ENCODE measurements at places on chromosomes 3 and 15. TPM values are rescaled to one million over a fixed set of nuclear protein-coding genes. Genes with fewer than 3 reads are reported as not detected.

Gene CCDC13
- total RNA-seq, result 1.2 TPM

Gene EFHB
- total RNA-seq, result not detected

Gene LSMEM2
- total RNA-seq, result not detected

Gene TRPM7
- 56.2 TPM for total RNA-seq

Gene CD276
- total RNA-seq, result 26.9 TPM

Gene SYNPR
- total RNA-seq, result not detected

Gene ACOX2
- 12.8 TPM for total RNA-seq

Gene ATP13A5
- total RNA-seq, result not detected

Gene PPIP5K1
- total RNA-seq, result 120 TPM

Gene TM4SF18
- total RNA-seq, result 3.7 TPM

Gene ARPP21
- total RNA-seq, result 2.1 TPM

Gene GOLGA8Q
- 2.3 TPM for total RNA-seq

Gene DPH3
- total RNA-seq, result 16.6 TPM

- no peak for DNase-seq
Measured at GRCh38 chr3:127750226-127751031, 71.9 kb downstream of the MGLL start.

- DNase-seq, result peak; percentile 94
Measured at GRCh38 chr15:40069178-40070165, 30.5 kb upstream of the SRP14 start.

DNA sequence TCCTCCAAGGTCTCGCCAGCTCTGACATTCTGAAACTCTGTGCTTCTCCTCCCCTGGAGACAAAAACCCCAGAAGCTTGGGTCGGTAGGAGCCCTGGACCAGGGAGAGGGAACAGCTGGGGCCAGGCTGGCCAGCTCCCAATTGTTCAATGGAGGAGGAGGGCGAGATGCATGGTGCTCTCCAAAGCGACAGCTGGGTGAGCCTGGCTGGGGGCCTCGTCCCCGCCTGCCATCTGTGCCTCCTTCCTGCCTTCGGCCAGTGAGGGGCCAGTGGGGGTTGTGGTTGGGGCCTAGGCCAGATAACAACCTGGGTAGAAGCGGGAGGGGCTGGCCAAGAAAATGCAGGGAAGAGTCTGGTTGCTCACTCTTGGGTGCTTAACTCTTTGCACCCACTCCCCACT is 79.4 kb downstream of the CORO2B start:
- no peak for DNase-seq

DNA sequence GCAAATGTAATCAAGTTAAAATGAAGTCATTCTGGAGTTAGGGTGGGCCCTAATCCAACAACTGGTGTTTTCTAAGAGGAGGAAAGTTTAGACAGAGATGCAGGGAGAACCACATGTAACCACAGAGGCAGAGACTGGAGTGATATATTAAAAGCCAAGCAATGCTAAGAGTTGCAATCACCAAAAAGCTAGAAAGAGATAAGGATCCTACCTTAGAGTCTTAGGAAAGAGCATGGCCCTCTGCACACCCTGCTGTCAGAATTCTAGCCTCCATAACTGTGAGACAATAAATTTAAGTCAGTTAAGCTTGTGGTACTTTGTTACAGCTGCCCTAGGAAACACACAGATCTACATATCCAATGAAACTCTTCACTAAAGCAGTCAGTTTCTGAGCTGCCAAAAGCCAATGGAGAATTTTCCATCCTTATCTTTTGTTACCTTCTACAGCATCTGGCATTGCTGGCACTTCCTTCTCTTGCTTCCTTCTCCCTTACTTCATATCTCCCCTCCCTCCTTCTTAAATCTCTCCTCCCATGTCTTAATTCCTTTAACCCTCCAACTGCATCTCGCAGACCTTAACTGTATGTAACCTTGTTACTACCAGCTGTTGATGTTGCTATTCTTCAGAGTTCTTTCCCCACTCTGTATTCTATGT is 11.2 kb downstream of the DCBLD2 start:
- no peak for DNase-seq

DNA sequence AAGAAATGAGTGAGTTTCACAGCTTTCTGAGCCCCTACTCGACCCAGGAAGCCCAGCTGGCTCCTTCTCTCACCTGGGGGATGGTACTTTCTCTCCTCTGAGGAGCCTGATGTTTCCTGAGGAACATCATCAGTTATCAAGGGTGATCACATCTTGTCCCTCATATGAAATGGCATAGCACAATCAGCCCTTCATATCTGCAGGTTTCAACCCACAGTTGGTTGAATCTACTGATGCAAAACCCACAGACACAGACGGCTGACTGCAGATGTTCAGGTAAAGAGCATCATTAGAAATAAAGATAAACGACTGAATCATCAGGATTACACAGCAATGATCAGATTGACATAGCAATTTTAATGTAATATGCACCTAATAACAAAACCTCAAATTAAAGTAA is 93.6 kb upstream of the OSTN start:
- DNase-seq, result no peak

DNA sequence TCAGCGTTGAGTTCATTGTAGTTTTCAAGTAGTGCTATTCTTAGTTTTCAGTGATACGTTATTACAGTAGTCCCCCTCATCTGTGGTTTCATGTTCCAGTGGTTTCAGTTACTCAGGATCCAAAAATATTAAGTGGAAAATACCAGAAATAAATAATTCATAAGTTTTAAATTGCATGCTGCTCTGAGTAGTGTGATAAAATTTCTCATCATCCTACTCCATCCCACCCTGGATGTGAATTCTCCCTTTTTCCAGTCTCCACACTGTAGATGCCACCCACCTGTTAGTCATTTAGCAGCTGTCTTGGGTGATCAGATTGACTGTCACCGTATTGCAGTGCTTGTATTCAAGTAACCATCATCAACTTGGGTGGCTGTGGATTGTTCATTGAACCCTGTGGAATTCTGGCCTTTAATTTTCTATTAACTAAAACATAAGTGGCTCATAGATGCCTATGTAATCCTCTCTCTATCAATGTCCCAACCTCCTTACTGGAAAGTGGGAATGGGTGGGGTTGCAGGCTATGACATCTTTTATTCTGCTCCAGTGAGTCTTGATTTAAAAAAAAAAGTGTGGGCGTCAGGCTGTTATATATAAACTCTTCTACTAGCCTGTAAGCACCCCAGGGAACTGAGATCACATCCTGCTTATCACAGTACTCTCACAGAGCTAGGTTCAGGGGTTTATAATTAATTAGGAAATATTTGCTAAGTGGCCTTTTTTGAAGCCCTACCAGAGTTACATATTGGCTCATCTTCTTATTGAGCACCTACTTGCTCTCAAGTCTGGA is 97.5 kb downstream of the CFAP20DC start:
- DNase-seq, result no peak

DNA sequence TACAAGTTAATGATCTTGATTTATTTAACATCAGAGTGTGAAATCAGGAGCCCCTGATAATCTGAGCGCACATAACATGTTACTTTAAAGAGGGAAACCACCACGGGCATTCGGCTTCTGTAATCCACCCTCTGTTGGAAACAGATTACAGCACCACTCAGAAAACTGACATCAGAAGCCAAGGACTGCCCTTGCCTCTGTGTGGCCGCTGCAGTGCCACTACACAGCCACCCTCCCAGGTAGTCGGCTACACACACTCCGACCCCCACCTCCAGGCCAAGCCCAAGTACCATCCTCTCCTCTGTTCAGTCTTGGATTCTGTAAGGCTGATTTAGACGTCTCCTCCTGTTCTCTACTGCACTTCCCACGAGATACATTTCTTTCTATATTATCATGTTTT is 251.7 kb downstream of the GABRB3 start:
- DNase-seq, result no peak

DNA sequence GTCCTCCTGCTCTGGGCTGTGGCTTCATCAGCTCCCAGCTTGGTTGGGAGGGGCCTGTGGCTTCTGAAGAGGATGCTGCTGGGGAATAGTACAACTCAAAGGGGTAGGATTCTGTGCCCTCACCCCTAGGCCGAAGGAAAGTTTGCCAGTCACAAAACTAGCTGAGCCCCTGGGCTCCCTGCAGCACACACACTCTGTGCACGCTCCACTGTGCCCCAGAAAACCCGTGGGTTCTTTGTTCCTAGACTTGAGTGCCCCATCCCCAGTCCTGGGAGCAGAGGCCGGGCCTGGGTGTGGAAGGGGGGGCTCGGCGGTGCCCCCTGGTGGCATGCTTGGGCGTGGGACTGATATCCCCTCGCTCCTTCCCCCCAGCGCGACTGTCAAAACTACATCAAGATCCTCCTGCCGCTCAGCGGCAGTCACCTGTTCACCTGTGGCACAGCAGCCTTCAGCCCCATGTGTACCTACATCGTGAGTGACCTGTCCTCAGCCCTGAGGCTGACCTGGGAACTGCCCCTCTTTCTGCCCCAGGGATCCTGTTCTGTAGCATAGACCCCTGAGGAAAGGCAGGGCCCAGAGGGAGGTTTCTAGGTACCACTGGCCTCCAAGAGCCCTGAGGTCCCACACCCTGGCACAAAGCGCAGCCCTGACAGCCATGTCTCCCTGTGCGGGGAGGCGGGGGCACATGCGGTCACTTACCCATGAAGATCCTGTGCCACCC is 14.2 kb downstream of the CIB1 start:
- DNase-seq, result no peak

DNA sequence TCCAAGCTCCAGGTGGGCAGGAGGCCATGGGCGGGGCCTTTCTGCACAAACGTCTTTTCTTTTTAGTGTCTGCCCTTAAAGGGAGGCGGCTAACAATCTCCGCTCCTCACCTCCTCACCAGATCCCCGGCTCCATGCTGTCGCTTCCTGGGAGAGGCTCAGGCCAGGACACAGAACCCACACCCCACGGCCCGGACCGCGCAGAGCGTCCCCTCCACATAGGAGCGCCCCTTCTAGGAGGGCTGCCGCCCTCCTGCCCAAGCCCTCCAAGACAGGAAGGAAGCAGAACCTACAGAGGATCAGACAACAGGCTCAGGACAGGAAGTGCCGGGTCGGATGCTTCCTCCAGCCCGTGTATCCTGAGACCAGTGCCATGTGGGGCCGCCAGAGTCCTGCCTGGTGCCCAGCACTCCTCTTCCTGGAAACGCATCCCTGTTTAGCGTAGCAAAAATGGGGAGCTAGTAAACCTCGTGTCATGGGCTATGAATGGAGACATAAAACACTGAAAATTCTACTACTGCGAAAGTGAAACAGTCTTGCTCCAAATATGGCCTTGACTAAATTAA is 83.2 kb upstream of the ATP10A start:
- DNase-seq, result no peak

GRCh38 chr15:94478763-94479162 is 247.4 kb downstream of the MCTP2 start:
- no peak for DNase-seq

- no peak for DNase-seq
Measured at GRCh38 chr15:82731527-82731926, 21.9 kb upstream of the AP3B2 start.

GRCh38 chr3:63891518-63891917 is 20.7 kb downstream of the SCAANT1 start:
- no peak for DNase-seq

GRCh38 chr15:33894193-33894592 is 74.1 kb upstream of the CHRM5 start:
- DNase-seq, result no peak

GRCh38 chr3:117587416-117587815 is 877.8 kb downstream of the TUSC7 start:
- no peak for DNase-seq

GRCh38 chr3:72185549-72186399 is 400.8 kb upstream of the PROK2 start:
- no peak for DNase-seq

All from ureter (tissue), 1 donor.